ENCODE measurements at places on chromosomes 5 and 9.
A peak's percentile ranks its signal among the peaks of the same experiment; 100 is the strongest.

DNA sequence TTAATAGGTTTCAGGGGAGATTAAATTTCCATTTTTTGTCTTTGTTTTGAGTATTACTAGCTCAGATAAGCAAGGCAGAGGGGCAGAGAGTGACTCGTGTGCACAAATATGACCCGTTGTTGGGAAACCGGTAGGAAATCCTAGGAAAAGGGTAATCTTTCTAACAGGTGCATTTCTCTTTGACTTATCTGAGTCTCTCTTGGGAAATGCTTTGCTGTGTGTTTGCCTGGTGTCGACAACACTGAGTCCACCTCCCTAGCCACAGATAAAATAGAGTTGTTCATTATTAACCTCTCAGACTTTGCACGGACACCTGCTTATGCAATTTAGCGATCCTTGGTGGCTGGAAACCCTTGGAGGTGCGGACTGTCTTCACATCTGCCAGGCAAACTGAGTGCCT is 164.2 kb downstream of the FGF1 start:
- DNase-seq: no peak

DNA sequence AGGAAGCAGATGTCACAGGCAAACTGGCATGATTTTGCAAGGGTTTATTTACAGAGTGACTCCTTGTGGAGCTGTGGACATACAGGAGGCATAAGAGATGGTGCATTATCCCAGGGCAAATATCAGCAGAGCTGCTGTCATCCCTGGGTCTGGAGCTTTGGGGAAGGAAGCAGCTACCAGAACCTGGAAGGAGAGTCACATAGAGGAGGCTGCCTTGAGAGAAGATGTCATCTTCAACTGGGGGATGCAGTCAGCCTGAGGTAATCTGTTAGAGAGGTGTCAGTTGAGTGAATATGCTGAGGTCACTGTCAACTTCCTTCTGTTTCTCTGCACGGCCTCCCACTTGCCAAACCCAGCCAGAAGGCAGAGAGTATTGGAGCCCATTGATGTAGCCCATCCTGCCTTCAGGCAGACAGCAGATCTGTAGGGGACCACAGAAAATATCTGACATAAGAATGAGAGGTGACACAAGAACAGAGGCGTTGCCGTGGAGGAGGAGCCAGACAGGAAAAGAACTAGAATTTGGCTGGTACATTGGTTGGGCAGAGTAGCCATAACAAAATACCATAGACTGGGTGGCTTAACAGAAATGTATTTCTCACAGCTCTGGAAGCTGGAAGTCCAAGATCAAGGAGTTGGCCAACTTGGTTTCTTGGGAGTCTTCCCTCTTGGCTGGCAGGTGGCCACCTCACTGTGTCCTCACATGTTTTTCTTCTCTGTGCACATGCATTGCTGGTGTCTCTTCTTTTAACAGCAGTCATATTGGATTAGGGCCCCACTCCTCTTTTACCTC is 102.8 kb downstream of the SNX18 start:
- DNase-seq: no peak

- DNase-seq: no peak
Observed at GRCh38 chr9:134735441-134736175, 94.0 kb downstream of the COL5A1 start.

- no peak for DNase-seq
Observed at GRCh38 chr9:98591696-98592095, 117.0 kb downstream of the GABBR2 start.

GRCh38 chr5:52580921-52581320 is 206.8 kb upstream of the ITGA1 start:
- DNase-seq: peak; percentile 92

- no peak for DNase-seq
Observed at GRCh38 chr9:72464857-72465592, 56.4 kb upstream of the TMC1 start.

- DNase-seq: no peak
Observed at GRCh38 chr9:134408389-134408788, 82.1 kb downstream of the RXRA start.

- DNase-seq: no peak
Observed at GRCh38 chr9:3508521-3509291, 17.1 kb downstream of the RFX3 start.

- DNase-seq: peak; percentile 100
Observed at GRCh38 chr9:79571309-79572031, at the start of gene TLE4. TSS of gene TLE4 (plus strand) at chr9:79571965. CDS start at chr9:79572791, 826 bp downstream.
